ENCODE measurements at places on chromosomes 2 and 18.

DNA sequence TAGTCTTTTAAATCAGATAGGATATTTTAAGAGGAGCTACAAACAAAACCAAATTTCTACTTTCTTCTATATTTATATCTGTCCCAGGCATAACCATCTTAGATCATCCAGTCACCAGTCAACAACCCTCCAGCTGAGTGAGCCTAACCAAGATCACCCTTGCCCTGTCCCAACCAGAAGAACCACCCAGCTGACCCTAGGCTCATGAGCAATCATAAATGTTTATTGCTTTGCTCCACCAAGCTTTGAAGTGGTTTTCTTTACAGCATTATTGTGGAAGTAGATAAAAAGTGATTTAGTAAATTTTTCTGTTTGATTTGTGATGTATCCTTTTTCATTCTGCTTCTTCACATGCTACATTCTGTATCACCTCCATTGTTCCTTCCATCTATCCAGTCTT, 167.2 kb upstream of the PIEZO2 start:
- no peak for DNase-seq
- H3K4me1 ChIP-seq, result no peaks in the 10 kb centered on the region

- H3K4me3 ChIP-seq, result no peak overlapping the region
- no peaks in the 10 kb centered on the region for H3K4me1 ChIP-seq
- DNase-seq, result no peak
- peaks cover 19% of the 10 kb centered on the region for H3K36me3 ChIP-seq
- H3K27ac ChIP-seq, result no peak overlapping the region
Measured at GRCh38 chr2:227360351-227360750, 18.8 kb downstream of the TM4SF20 start.

DNA sequence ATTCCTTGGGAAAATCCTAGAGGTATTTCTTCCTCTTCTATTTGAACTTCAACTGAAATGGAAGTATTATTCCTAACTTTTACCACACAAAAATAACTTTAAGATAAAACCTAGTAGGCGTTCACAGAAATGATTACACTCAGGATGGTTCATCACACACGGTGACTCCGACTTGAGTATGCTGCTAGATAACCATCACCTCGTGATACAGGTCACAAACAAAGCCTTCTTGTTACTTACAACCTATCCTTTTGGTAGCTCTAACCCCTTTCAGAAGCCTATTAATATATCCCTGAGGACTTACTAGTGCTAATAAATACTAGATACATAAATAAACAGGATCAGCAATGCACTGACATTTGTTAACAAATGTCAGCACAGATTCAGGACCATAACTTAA, 101.0 kb upstream of the DNER start:
- H3K27me3 ChIP-seq, result no peaks in the 10 kb centered on the region
- H3K36me3 ChIP-seq, result peaks cover 20% of the 10 kb centered on the region
- DNase-seq, result no peak
- no peak overlapping the region for H3K27ac ChIP-seq
- H3K4me1 ChIP-seq, result no peaks in the 10 kb centered on the region

DNA sequence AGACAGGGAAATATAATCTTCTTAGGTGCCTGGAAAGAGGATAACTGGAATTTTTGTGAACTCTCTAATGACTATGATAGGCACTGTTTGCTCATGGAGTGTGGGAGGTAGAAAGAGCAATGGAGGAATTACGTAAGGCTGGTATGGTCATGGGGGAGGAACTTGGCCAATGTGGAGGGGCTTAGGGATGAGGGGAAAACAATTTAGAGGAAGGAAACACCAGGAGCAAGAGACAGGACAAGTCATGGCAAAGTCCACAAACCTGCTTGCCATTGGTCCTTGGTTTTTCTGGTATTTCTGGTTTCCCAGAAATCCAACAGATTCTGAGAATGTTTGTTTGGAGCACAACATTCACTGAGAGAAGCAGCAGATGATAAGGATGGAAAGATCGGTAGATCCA, 274.2 kb downstream of the DYSF start:
- H3K4me1 ChIP-seq, result no peaks in the 10 kb centered on the region
- H3K4me3 ChIP-seq, result no peak overlapping the region
- H3K27ac ChIP-seq, result no peak overlapping the region
- no peak for DNase-seq
- no peaks in the 10 kb centered on the region for H3K27me3 ChIP-seq

- no peaks in the 10 kb centered on the region for H3K36me3 ChIP-seq
- H3K27me3 ChIP-seq, result no peaks in the 10 kb centered on the region
- H3K27ac ChIP-seq, result no peak overlapping the region
- H3K4me1 ChIP-seq, result no peaks in the 10 kb centered on the region
- H3K4me3 ChIP-seq, result no peak overlapping the region
Measured at GRCh38 chr18:40215979-40216378, 1739.1 kb upstream of the PIK3C3 start.

- H3K27me3 ChIP-seq, result no peaks in the 10 kb centered on the region
- H3K36me3 ChIP-seq, result no peaks in the 10 kb centered on the region
- no peaks in the 10 kb centered on the region for H3K4me1 ChIP-seq
- no peak overlapping the region for H3K27ac ChIP-seq
- DNase-seq, result no peak
Measured at GRCh38 chr18:33404244-33404873, 36.2 kb downstream of the CCDC178 start.

GRCh38 chr2:237118025-237118424, 32.3 kb downstream of the COPS8 start:
- H3K27ac ChIP-seq, result no peak overlapping the region
- no peaks in the 10 kb centered on the region for H3K27me3 ChIP-seq
- no peaks in the 10 kb centered on the region for H3K4me1 ChIP-seq
- no peak overlapping the region for H3K4me3 ChIP-seq
- no peaks in the 10 kb centered on the region for H3K36me3 ChIP-seq

DNA sequence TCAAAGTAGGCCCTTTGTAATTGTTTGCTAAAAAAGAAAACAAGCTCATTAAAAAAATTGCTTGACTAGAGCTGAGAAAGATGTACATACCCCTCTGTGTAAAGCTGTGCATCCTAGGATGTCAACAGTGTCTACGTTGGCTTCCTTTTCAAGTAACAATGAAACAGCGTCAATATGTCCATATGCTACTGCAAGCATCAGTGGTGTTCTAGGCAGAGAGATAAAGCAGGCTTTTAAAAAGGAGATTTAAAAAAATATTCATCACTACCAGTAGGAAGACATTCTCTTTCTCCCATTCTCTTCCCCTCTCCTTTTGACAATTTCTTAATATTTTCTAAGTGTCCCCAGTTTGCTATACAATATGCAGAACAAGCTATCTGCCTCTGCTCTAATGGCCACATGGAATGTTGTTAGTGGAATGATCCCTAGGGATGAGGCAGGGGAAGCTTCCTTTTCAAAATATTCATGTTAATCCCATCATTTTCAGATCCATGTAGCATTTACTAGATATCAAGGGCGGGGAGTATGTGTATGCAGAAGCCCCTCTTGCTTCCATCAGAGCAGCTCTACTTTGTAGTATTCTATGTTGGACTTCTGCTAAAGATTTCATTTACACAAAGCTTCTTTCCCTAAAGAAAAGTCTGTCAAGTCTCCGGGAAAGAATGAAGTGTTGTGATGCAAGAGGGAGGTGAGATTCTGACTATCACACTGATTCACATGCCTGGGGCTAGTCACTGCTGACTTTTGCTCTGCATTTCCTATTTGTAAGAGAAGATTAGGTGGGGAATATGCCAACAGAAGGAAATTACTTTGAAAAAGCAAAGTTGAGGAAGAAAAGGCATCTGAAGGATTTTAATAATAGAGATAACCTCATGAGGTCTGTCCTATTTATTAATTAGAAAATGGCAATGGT, 81.5 kb upstream of the PGAP1 start:
- H3K4me1 ChIP-seq, result no peaks in the 10 kb centered on the region
- no peaks in the 10 kb centered on the region for H3K36me3 ChIP-seq
- no peaks in the 10 kb centered on the region for H3K27me3 ChIP-seq
- DNase-seq, result no peak
- no peak overlapping the region for H3K27ac ChIP-seq

- H3K27ac ChIP-seq, result no peak overlapping the region
- peaks cover 5% of the 10 kb centered on the region for H3K36me3 ChIP-seq
- DNase-seq, result no peak
- no peak overlapping the region for H3K4me3 ChIP-seq
- no peaks in the 10 kb centered on the region for H3K4me1 ChIP-seq
Measured at GRCh38 chr2:171318463-171318934, 115.3 kb downstream of the METTL8 start.

DNA sequence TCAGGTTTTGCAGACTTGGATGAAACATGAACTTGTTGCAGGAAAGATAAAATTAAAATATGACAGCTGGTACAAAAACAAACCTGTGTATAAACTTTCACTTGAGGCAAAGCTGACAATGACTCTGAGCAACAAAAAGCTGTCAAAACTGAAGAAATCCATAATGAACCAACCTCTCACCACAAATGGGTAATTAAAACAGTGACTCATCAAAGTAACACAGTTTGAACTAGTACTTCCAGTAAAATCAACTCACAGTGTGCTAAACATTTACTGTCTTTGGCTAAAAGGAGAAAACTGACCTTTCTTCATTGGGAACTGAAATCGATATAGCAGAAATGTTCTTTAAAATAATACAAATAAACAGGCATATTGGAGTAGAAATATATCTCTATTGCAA, 209.7 kb downstream of the WDPCP start:
- H3K36me3 ChIP-seq, result no peaks in the 10 kb centered on the region
- no peaks in the 10 kb centered on the region for H3K4me1 ChIP-seq
- H3K27ac ChIP-seq, result no peak overlapping the region
- no peaks in the 10 kb centered on the region for H3K27me3 ChIP-seq
- DNase-seq, result no peak

- no peaks in the 10 kb centered on the region for H3K27me3 ChIP-seq
- H3K4me3 ChIP-seq, result no peak overlapping the region
- no peaks in the 10 kb centered on the region for H3K36me3 ChIP-seq
Measured at GRCh38 chr2:17643031-17643615, 102.6 kb downstream of the VSNL1 start.

- H3K36me3 ChIP-seq, result peaks cover 4% of the 10 kb centered on the region
- H3K27ac ChIP-seq, result peak overlapping the region; percentile 71
- peaks cover 5% of the 10 kb centered on the region for H3K4me1 ChIP-seq
Measured at GRCh38 chr2:69926849-69927515, 12.1 kb downstream of the MXD1 start.

- no peak overlapping the region for H3K4me3 ChIP-seq
- H3K36me3 ChIP-seq, result no peaks in the 10 kb centered on the region
- no peaks in the 10 kb centered on the region for H3K4me1 ChIP-seq
- peak; percentile 65 for DNase-seq
- H3K27ac ChIP-seq, result no peak overlapping the region
Measured at GRCh38 chr2:164896634-164897355, 55.2 kb upstream of the COBLL1 start.

- H3K4me1 ChIP-seq, result no peaks in the 10 kb centered on the region
- H3K27ac ChIP-seq, result no peak overlapping the region
- no peak overlapping the region for H3K4me3 ChIP-seq
- no peak for DNase-seq
Measured at GRCh38 chr2:151265991-151266390, 4.3 kb upstream of the RBM43 start.

DNA sequence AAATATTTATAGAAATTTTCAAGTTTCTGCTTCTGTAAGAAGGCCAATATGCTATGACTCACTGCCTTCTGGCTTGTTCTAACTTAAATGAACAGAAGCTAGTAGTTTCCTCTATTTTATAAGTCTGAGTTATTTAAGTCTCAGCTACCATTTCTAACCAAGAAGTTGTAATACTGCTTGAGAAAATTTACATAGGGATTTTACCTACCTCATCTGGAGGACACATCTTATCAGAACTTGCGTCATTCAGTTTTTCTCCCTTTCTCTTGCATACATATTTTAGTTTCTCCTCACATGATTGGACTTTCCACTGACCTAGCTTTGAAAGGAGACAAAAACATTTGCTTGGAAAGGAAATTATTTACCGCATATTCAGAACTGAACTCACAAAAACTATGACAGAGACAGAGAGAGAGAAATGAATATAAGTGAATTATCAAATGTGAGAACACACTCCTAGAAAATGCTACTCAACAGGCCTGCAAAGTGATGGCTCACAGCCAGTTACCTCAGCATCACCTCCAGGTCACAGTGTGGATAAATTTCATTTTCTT, 81.1 kb upstream of the CD302 start:
- H3K4me3 ChIP-seq, result no peak overlapping the region
- no peak for DNase-seq
- no peaks in the 10 kb centered on the region for H3K27me3 ChIP-seq
- H3K36me3 ChIP-seq, result peaks cover 4% of the 10 kb centered on the region
- no peaks in the 10 kb centered on the region for H3K4me1 ChIP-seq
- H3K27ac ChIP-seq, result no peak overlapping the region

- no peaks in the 10 kb centered on the region for H3K4me1 ChIP-seq
- H3K4me3 ChIP-seq, result no peak overlapping the region
- no peak for DNase-seq
- no peak overlapping the region for H3K27ac ChIP-seq
Measured at GRCh38 chr2:53942280-53942679, 28.5 kb downstream of the PSME4 start.
